Peyer's patch (tissue), 4 donors: ENCODE measurements at places on chromosomes 4 and X. TPM values are rescaled to one million over a fixed set of nuclear protein-coding genes. Genes with fewer than 3 reads are reported as not detected.

The CSAG3 gene
- total RNA-seq, result not detected

The SOX3 gene
- total RNA-seq, result not detected

The RHOXF2 gene
- total RNA-seq, result not detected

The F11 gene
- not detected for total RNA-seq

The LRCH2 gene
- total RNA-seq, result 2.4 TPM

The FAM47A gene
- not detected for total RNA-seq

The SRPX2 gene
- total RNA-seq, result 8.1 TPM

The CFAP99 gene
- not detected for total RNA-seq

The REELD1 gene
- 1.7 TPM for total RNA-seq

DNA sequence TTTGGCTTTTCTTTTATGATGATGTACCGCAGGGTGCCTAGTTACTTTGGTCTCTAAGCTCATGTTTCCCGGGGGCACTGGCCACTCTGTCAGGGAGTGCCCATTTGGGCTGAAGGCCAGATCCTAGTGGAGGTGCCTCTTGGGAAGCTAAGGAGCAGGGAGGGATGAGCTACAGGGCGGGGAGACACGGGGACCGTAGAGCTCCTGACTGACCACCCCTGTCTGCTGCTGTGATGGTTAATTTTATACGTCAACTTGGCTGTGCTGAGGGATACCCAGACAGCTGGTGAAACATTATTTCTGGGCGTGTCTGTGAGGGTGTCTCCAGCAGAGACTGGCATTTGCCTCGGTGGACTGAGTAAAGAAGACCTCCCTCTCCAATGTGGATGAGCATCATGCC is 24.9 kb upstream of the CLDN24 start:
- DNase-seq, result no peak
- peaks cover 9% of the 10 kb centered on the region for H3K4me1 ChIP-seq
- no peaks in the 10 kb centered on the region for H3K36me3 ChIP-seq
- no peak overlapping the region for H3K27ac ChIP-seq

DNA sequence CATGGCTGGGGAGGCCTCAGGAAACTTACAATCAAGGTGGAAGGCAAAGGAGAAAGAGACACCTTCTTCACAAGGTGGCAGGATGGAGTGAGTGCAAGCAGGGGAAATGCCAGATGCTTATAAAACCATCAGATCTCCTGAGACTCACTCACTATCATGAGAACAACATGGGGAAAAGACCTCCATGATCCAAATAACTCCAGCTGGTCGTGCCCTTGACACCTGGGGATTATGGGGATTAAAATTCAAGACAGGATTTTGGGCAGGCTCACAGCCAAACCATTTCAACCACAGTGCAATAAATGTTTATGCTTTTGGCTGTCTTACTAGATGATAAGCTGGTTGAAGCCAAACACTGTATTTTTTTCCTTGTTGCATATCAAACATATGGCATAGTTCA is 1112.4 kb downstream of the STIM2 start:
- no peaks in the 10 kb centered on the region for H3K36me3 ChIP-seq
- no peaks in the 10 kb centered on the region for H3K27me3 ChIP-seq
- no peak overlapping the region for H3K27ac ChIP-seq
- no peak overlapping the region for H3K4me3 ChIP-seq

DNA sequence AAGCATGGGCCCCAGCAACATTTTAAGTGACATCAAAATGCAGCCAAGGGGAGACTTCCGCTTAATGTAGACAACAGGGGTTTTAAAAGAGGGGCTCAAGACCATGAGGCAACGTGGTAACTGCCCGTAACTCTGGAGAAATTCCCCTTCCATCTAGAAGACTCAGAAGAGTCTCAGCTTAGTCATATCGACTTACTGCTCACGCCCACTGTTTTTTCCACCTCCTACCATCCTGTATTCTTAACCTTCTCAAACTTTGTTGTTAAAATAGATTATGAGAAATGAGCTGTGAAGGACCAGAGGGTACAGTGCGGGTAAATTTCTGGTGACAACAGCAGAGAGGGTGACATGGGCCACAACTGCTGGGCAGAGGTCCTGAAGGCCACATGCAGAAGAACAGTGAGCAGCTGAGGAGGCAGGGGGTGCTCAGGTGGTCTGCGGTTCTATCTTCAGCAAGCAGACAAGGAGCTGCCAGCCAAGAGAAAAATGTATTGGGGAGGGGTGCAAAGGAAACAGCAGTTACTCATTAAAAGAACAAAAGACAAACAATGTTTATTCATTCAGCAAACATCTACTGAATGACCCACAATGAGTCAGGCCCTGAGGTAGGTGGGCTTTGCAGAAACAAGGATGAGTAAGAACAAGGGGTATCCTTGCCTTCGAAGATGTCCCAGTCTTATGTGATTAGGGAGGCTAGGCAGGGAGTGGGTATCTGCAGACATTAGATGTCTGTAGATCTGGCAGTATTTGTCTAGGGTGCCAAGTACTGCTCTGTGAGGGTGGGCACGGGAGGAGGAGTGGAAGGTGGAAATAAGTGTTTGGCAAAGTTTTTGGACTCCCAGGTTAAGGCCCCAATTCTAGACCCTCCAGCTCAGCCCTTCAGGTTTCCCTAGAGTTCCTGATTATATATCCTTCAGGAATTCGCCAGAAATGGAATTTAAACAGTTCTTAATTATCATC is 175.3 kb downstream of the TSPAN5 start:
- no peak overlapping the region for H3K4me3 ChIP-seq
- H3K27me3 ChIP-seq, result no peaks in the 10 kb centered on the region
- H3K27ac ChIP-seq, result no peak overlapping the region
- no peaks in the 10 kb centered on the region for H3K4me1 ChIP-seq

DNA sequence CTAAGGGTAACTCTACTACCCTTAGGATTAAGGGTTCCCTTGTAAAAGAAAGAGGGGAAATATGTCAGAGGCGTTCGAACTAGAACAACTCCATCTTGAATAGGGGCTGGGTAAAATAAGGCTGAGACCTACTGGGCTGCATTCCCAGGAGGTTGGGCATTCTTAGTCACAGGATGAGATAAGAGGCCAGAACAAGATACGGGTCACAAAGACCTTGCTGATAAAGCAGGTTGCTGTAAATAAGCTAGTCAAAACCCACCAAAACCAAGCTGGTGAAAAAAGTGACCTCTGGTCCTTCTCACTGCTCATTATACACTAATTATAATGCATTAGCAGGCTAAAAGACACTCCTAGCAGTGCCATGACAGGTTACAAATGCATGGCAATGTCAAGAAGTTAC is 922.0 kb downstream of the DMD start:
- H3K27ac ChIP-seq, result no peak overlapping the region
- no peak for DNase-seq
- H3K36me3 ChIP-seq, result no peaks in the 10 kb centered on the region
- no peaks in the 10 kb centered on the region for H3K4me1 ChIP-seq
- H3K4me3 ChIP-seq, result no peak overlapping the region
- H3K27me3 ChIP-seq, result no peaks in the 10 kb centered on the region

DNA sequence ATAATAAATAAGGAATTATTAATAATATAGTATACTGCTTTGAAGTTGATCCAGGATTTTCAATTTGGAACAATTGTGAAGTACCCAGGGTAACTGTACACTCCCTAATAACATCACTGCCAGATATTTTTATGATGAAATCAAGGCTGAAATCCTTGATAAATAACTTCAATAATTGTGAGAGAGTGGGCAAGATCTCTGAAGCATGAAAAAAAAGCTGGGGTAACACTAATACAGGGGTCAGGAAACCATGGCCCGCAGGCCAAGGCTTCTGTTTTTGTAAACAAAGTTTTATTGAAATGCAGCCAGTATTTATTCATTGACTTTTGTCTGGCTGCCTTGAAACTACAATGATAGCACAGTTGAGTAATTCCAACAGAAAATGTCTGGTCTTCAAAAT is 41.6 kb downstream of the CPEB2 start:
- H3K4me1 ChIP-seq, result no peaks in the 10 kb centered on the region
- H3K27me3 ChIP-seq, result no peaks in the 10 kb centered on the region

DNA sequence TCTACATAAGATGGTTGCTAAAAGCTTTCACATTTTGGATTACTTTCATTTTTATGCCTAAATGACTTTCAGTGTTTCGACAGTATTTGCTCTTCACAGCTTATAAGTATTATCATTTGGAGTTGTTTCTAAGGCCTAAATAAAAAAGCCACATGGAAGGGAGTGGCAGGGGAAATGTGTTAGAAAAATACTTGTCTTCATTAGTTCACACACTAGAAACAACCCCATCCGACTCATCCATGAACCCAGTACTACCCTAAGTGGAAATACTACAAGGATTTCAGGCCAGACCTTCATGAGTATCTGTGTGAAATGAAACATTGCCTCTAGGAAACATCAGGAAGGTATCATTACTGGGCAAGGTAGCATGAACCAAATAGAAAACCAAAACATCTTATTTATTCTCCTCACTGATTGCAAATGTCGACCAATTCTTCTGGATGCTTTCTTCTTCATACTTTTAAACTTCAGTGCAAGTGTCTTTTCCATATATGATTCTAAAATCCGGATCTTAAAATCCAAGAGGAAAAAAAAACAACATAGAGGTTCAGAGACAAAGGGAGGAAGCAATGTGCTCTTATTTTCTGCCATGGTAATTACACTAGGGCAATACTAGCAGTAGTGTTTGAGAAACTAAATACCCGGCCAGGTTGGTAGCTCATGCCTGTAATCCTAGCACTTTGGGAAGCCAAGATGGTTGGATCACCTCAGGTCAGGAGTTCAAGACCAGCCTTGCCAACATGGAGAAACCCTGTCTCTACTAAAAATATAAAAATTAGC is 349.4 kb downstream of the ARHGAP24 start:
- DNase-seq, result no peak
- no peaks in the 10 kb centered on the region for H3K27me3 ChIP-seq
- no peak overlapping the region for H3K27ac ChIP-seq
- H3K36me3 ChIP-seq, result no peaks in the 10 kb centered on the region

DNA sequence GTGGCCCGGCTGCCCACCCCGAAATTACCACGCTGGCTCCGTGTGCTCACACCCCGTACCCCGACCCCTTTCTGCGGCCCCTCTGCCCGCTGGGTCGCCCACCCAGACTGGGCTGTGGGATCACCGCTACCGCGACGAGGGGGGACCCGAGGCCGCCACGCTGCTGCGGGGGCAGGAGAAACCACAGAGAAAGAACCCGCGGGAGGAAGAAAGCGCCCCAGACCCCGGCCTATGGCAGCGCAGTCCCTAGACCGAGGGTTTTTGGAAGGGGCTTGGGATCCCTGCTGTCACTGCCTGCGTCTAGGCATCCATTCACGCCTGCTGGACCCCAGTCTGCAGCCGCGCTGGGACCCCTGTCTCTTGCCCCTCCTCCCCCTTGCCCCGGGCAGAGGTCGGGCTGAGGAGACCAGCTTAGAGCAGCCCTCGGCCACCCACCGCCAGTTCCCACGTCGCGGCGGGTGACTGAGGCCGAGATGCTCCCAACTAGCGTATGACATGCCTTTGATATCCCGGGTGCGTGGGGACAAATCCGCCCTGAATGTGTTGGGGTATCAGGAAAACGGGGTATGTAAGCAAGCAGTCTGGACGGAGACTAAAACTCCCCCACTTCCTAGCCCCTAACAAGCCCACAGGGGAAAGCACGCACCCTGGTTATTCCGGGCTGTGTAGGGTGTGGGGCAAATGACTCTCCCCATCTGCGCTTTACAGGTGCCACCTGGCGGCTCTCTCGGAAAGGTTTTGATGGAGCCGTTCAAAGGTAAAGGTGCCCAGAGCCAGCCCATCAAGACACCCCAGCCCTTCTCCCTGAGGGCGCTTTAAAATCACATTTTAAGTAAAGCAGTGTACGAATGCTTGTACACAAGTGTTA is 862 bp upstream of the INPP4B start:
- H3K4me1 ChIP-seq, result no peaks in the 10 kb centered on the region
- DNase-seq, result peak; percentile 17
- peak overlapping the region; percentile 18 for H3K27ac ChIP-seq
- no peaks in the 10 kb centered on the region for H3K36me3 ChIP-seq
- H3K4me3 ChIP-seq, result peak overlapping the region; percentile 45

GRCh38 chr4:182258441-182259000 is 15.3 kb downstream of the TENM3 start:
- DNase-seq, result no peak
- no peaks in the 10 kb centered on the region for H3K36me3 ChIP-seq
- H3K27me3 ChIP-seq, result no peaks in the 10 kb centered on the region
- H3K27ac ChIP-seq, result no peak overlapping the region
- no peaks in the 10 kb centered on the region for H3K4me1 ChIP-seq

DNA sequence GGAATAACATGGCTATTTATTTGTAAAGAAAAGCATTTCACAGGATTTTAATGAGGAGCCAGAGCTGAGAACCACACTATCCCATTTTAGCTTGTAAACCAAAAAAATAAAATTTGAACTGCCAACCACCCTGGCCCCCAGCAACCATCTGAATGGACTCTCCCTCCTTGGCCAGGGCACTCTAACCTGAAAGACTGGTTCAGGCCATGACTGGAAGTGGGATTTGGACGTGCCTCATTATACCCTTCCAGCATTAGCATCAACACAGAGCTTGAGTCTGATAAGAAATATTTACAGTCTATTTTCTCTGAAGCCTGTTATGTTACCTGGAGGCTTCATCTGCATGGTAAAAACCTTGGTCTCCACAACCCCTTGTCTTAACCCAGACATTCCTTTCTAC is 30.0 kb downstream of the METAP1 start:
- DNase-seq, result no peak
- no peak overlapping the region for H3K4me3 ChIP-seq
- H3K27ac ChIP-seq, result no peak overlapping the region
- H3K36me3 ChIP-seq, result no peaks in the 10 kb centered on the region
- H3K4me1 ChIP-seq, result no peaks in the 10 kb centered on the region

DNA sequence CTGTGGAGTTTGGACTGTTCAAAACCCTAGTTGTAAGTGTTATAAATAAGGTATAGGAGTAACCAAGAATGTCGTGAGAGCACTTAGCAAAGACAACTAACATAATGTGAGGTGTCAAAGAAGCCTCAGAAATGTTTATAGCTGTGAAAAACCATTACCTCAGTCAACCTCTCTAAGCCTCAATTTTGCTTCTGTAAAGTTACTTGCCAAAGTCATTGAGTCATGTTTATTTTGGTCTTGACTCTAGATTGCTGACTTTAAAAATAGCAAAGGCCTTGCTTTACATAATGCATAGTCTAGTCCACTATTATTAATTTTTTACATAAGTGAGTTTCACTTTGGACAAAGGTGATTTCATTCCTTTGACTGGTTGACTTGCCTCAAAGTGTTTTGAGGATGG is 257.6 kb upstream of the CXXC4 start:
- no peaks in the 10 kb centered on the region for H3K27me3 ChIP-seq
- no peak for DNase-seq
- H3K4me3 ChIP-seq, result no peak overlapping the region
- no peak overlapping the region for H3K27ac ChIP-seq
- H3K4me1 ChIP-seq, result no peaks in the 10 kb centered on the region

DNA sequence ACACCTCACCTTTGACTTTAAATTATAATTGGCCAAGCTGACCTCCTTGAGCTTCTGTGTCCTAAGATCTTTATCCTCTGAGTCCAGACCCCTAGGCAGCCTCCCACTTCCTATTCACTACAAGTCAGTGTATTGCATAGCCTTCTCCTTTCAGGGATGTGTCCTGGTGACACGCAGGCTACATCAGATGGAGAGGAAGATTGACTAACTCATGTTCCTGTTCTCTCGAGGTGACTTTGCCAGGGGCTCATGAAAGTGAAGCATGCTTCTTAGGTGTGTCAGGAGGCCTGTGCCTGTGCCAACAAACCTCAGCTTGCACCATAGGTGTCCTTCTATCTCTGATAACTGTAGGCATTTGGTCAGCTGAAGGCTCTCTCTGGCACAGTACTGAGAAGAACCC is 195.7 kb upstream of the HS3ST1 start:
- DNase-seq, result no peak
- H3K27ac ChIP-seq, result no peak overlapping the region
- H3K36me3 ChIP-seq, result no peaks in the 10 kb centered on the region
- H3K4me3 ChIP-seq, result no peak overlapping the region
- no peaks in the 10 kb centered on the region for H3K27me3 ChIP-seq
- H3K4me1 ChIP-seq, result no peaks in the 10 kb centered on the region

GRCh38 chrX:140431521-140431920 is 73.3 kb downstream of the SOX3 start:
- H3K4me1 ChIP-seq, result no peaks in the 10 kb centered on the region
- no peak overlapping the region for H3K4me3 ChIP-seq
- no peak for DNase-seq
